ENCODE measurements at places on chromosomes 13 and 19. TPM values are rescaled to one million over a fixed set of nuclear protein-coding genes. Genes with fewer than 3 reads are reported as not detected.

- DNase-seq, result no peak
Measured at GRCh38 chr13:93882086-93882651, 597.3 kb downstream of the DCT start.

DNA sequence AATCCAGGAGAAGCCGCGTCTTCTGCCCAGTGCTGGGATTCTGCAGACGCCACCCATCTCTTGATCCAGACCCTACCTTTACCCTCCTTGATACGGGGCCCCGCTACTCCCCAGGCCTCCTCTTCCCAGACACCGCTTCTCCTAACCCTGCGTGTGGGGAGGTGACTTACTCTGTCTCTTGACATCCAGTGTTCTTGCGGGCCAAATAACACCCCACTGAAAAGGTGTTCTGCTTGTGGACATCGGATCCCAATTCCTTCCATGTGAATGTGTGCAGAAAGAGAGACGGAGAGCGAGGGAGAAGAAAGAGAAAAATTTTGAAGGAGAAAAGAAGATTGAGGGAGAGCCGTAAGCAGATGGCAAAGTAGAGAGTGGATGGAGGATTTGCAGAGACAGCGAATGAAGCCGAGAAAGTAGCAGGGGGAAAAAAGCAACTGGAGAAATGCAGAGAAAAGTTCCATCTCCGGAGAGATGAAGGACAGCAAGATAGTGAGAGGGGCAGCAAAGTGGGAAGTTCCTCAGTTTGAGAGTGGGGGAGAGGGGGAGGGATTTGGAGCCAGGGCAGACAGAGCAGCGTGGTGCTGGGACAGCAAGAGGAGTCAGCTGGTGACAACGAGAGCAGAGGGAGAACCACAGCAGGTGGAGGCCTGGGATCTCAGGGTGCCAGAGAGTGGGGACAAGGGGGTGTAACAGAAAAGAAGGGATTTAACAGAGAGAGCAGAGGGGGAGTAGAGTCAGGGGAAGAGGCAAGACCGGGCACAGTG is 814 bp downstream of the ZNF480 start:
- DNase-seq, result no peak

DNA sequence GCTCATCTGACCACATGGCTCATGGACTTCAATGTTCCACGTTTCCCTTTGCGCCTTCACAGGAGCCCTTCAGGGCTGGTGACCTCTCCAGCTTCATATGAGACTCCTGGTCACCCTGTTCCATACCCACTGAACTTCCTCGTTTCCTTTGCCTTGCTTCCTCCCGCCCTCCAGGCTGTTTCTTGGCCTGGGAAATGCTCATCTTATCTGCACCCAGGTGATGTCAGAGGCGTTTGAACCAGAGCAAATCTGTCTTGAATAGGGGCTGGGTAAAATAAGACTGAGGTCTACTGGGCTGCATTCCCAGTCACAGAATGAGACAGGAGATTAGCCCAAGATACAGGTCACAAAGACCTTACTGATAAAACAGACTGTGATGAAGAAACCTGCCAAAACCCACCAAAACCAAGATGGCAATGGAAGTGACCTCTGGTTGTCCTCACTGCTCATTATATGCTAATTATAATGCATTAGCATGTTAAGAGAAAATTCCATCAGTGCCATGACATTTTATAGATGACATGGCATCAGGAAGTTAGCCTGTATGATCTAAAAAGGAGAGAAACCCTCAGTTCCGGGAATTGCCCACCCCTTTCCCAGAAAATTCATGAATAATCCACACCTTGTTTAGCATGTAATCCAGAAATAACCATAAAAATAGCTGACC is 102.7 kb downstream of the DCLK1 start:
- DNase-seq, result no peak

GRCh38 chr13:40428354-40428753 is 238.1 kb downstream of the FOXO1 start:
- no peak for DNase-seq

DNA sequence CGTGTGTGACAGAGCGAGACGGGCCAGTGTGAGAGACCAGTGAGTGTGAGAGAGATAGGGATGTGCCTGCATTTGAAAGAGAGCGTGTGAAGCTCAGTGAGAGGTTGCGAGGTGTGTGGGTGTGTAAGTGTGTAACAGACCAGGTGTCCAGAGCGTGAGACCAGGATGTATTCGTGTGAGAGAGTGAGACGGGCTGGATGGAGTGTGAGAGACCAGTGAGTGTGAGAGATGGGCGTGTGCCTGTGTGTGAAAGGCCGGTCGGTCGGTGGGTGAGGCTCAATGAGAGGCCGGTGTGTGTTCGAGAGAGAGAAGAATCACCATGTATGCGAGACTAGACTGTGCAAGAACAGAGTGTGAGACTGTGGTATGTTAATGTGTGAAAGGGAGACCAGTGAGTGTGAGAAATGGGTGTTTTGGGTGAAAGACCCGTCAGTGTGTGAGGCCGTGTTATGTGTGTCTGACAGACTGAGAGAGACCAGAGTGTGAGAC is 679 bp downstream of the ZNF471 start:
- DNase-seq, result no peak

GRCh38 chr19:49149652-49150105 is 5.5 kb downstream of the HRC start:
- peak; percentile 85 for DNase-seq

- DNase-seq, result no peak
Measured at GRCh38 chr19:3555653-3556422, 1.5 kb downstream of the MFSD12 start.

- no peak for DNase-seq
Measured at GRCh38 chr13:79604752-79605151, 123.8 kb downstream of the NDFIP2 start.

GRCh38 chr19:22901431-22902130 is 69.5 kb downstream of the ZNF723 start:
- no peak for DNase-seq

DNA sequence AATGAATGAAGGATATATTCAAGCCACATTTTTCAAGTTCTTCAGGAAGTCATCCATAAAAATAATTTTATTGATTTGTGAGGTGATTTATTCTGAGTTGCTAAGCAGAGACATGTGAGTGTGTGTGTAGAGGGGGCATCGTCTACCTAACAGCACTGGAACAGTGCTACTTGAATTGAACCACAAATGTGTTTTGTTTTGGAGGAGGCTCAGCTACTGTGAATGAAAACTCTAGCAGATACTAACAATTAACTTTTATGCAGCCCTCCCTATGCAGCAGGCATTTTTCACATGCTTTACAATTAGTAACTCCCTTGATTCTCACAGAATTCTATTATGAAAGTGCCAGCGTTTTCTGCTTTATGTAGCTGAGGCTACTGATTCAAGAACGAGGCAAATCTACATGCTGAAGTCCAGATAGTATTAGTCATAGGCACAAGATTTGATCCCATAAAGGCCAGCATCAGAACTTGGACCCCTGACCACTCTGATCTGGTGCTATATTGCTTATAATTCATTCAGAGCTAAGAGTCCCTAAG is 103.7 kb downstream of the MYO16 start:
- DNase-seq, result no peak

DNA sequence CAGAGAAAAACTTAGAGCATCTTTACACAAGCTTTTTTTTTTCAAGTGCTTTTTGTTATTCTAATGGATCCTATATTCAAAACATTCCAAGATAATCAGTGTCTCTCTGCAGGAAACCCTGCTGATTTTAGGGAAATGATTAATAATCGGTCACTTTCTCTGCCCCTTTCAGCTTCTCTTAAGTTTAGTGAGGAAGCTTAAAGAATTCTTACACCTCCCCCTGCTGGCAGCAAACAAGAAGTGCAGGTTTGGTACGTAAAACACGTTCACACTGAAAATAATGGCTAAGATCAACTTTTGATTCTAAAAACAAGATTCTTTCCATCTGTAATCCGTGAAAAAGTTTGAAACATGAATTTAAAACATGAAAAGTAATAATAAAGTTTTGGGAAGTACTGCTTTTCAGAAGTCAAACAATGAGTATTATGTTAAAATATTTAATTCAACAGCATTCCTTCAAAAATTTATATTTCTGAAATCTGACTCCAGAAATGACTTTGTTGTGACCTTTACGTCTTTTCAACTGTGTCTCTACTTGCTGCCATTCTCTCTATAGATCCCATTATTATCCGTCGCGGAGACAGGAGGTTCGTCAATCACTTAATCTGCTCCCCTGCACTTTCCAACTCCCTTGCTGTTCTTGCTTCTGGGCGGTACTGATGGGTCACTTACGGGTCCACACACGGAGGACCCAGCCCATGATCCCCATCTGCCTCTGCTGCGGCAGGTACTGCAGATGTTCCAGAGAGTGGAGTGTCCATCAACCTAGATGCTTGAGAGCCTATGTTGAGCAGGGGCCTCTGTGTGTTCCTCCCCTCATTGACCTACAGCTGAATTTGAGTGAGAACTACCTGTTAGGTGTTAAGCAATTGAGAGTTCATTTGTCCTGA is 203.1 kb upstream of the EDNRB start:
- DNase-seq, result peak; percentile 34

- no peak for DNase-seq
Measured at GRCh38 chr13:74449811-74450524, 315.8 kb upstream of the KLF12 start.

DNA sequence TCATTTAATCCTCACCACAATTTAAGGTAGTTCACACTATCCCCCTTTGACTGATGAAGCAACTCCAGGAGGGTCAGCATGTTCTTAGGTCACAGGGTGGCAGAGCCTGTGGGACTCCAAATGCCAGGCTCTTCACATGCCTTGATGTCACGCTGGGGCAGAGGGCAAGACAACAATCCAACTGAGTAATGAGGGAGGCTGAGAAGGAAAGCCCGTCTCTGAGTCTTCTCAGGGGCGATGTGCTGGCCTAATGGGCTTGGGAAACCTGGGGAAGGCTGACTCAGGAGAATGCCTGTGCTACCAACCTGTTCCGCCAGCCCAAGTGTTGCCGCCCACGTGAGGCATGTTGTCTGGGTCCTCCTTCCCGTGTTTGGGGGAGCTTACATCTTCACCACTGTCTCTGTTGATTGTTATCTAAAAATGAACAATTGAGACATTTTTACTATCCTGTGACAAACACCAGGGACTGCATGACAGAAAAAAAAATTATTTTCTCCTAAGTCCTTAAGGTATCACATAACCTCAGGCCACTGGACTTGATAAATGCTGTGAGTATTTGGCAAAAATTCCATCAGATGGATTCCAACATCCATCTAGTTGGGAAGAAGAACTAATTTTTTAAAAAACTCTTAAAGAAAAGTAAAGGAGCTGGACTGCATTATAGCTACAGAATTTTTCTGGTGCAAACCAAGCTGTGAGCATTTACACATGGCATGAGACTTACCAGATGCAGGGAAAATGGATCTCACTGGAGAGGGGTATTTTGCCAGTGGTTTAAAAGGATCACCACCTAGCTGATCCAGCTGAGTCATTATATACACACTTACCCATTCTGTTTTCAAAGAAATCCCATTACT is 157.5 kb downstream of the RGCC start:
- DNase-seq, result no peak

GRCh38 chr13:99864627-99864990 is 107.0 kb downstream of the ZIC5 start:
- DNase-seq, result no peak

DNA sequence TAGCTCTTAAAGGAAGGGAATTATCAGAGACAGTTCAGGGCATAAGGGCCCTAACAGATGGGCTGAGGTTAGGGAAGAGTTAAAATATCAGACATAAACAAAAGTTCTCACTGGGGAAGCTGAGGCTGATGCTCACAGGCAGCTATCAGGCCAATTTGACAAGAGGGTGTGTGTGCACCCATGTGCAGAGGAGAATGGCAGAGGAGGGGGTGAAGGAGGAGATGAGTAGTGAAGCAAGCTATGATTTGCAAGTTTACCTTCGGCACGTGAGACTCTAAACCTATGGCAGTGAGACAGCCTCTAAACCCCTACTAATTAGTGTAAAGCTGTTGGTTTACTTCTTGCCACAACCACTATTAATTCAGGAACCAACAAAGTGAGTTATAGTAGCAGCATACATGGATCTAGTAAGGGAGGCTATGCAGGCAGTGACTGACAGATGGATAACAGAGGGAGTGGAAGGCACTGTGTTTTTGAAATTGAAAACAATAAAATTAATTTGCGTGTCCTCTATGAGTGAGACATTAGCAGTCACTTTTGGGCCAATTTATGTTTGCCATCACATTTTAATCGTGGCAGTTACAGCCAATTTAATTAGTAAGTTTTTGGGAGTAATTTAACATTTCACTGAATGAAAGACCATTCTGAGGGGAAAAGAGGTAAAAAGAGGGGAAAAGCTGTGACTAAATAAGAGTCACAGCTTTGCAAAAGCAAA is 99.6 kb upstream of the HTR2A start:
- DNase-seq, result no peak

DNA sequence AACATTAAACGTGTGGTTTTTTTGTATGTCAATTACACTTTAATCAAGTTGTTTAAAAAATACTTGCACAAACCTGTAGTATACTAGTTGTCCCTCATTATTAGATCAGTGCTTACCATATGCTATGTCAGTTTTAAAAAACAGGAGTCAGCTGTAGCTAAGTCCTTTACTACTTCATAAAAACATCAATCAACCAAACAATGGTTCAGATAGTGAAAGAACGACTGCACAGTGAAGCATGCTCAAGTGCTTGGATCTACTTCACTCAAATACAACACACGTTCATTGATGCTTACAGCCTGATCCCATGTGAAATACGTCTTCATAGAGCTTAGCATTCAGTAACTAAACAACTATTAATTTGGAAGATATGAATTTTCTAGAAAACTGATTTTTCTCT is 225.0 kb downstream of the FGF14 start:
- no peak for DNase-seq

- DNase-seq, result no peak
Measured at GRCh38 chr19:2243274-2244124, 5.6 kb upstream of the AMH start.

- DNase-seq, result no peak
Measured at GRCh38 chr13:44605721-44606120, 29.6 kb upstream of the TSC22D1 start.

- DNase-seq, result no peak
Measured at GRCh38 chr19:41554907-41555306, 21.1 kb upstream of the CEACAM21 start.

GRCh38 chr13:43405457-43405856 is 381.3 kb downstream of the ENOX1 start:
- DNase-seq, result no peak

GRCh38 chr13:112124141-112124540 is 57.2 kb downstream of the SOX1 start:
- DNase-seq, result no peak

GRCh38 chr13:78764665-78765064 is 105.7 kb upstream of the OBI1 start:
- no peak for DNase-seq

Gene GYS1
- total RNA-seq, result 50.7 TPM

Gene IZUMO4
- 6.1 TPM for total RNA-seq

Gene RYR1
- 4.1 TPM for total RNA-seq

Gene SHISA7
- not detected for total RNA-seq

Gene ZNF730
- not detected for total RNA-seq

Gene PRKCSH
- total RNA-seq, result 425 TPM
